ENCODE measurements at places on chromosomes 13 and 19. TPM values are rescaled to one million over a fixed set of nuclear protein-coding genes. Genes with fewer than 3 reads are reported as not detected.

LRRC8E gene
- total RNA-seq, result 17.0 TPM

SERP2 gene
- total RNA-seq, result 1.5 TPM

FCER2 gene
- not detected for total RNA-seq

PINLYP gene
- total RNA-seq, result 12.0 TPM

FBN3 gene
- not detected for total RNA-seq

CAB39L gene
- 21.2 TPM for total RNA-seq

NAPSA gene
- not detected for total RNA-seq

WDR87 gene
- not detected for total RNA-seq

PALM gene
- 2.6 TPM for total RNA-seq

CGB1 gene
- not detected for total RNA-seq

PGLYRP2 gene
- not detected for total RNA-seq

UPF1 gene
- total RNA-seq, result 69.7 TPM

FFAR2 gene
- total RNA-seq, result 0.56 TPM

PPAN gene
- total RNA-seq, result 39.9 TPM

DNA sequence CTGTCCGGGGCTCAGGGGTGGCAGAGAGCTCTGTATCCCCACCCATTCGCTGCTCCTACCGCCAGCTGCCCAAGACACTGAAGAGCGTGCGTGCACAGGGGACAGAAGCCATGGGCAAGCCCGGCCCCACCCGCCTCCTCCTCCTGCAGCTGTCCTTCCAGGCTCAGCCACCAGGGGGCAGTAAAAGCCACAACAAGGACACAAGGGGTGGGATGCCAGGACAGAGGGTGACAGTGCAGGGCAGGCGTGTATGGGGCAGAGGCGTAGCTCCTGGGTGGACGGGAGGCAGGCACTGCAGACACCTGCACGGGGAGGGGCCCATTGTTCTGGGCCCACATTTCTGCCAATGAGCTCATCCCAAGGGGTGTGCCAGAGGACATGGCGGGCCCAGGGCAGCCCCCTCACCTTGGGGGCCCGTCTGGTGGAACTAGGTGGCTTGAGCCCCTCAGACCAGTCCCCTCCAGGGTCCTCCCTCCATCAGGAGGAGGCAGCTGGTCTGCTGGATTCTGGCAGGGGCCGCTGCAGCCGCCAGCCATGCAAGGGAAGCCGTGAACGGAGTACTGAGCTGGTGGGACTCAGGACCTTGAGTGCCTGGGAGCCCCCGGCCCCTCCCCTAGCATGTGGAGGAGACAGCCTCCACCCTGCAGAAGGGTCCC, 61.2 kb downstream of the MLLT1 start:
- peak; percentile 27 for DNase-seq

DNA sequence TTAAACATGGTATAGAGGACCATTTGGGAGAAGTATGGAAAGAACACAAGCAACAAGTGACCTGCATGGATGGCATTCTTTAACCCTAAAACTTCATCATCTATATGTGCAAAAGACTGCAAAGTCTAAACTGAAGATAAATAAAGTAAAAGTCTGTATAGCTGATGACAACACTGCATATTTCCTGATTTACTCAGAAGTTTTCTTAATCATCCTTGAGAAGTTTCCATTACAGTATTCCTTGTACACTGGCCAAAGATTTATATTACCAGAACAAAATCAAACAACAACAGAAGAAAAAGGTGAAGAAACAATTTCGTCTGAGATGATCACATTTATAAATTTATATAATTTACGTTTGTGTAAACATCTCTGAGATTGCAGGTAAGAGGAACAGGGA, 805.7 kb downstream of the PCDH9 start:
- DNase-seq, result no peak

DNA sequence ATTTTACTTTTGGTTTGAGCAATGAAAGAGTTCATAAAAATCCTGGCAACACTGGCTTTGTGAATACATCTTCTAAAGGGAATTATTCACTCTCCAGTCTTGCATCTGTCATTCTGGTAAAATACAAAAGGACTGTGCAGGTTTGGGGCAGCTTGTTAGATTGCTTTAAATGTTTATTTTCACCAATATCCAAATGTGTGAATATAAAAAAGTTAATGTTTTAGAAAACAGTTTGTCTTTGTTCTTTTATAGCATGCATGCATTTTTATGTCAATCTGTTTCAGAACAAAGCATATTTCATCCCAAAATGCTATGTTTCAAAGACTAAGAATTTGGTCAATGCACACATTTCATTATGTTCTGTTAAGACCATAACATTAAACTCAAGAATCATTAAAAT, 1145.4 kb downstream of the OLFM4 start:
- DNase-seq, result no peak

GRCh38 chr13:19673473-19674430, 40.3 kb downstream of the MPHOSPH8 start:
- DNase-seq, result no peak

- DNase-seq, result no peak
Observed at GRCh38 chr13:28001837-28002473, 13.5 kb upstream of the URAD start.

GRCh38 chr19:14510311-14511228, 7.6 kb downstream of the DNAJB1 start:
- no peak for DNase-seq

- no peak for DNase-seq
Observed at GRCh38 chr13:102774214-102774568, 605 bp upstream of the TEX30 start.

DNA sequence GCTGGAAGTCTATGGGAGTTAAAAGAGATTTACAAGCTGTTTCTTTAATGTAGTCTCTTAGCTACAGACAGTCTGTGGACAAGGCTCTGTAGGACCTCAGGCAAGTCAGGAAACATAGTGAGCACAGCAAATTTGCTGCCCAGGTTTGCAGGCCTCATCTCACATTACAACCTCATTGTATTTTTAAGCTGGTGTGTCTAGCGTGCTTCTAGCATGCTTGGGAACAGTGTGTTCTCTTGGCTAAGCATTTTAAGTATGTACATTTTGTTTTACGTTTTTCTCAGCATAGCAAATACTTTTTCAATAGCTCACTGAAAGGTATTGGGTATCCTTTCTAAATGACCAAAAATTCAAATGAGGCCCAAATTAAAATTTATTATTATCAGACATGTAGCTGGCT, 113.2 kb downstream of the STARD13 start:
- DNase-seq, result no peak

DNA sequence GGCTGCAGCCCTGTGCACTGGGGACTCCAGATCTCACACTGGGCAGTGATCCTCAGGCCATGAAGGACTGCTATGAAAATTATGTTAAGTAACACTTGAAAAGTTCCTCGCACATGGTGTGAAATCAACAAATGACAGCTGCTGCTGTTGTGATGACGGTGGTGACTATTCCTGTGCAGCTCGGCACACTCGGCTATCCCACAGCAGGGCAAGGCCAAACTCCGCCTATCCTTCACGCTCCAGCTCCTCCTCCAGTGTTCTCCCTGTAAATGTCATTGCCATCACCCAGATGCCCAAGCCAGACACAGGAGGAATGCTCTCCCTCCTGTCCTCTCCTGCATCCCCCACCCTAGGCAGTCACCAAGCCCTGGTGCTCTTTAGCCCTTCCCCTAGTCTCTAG, 31.3 kb downstream of the GRIK5 start:
- no peak for DNase-seq

GRCh38 chr13:105735281-105735680, 800.2 kb downstream of the EFNB2 start:
- DNase-seq, result no peak

- DNase-seq, result no peak
Observed at GRCh38 chr13:46572752-46573431, 19.9 kb downstream of the LRCH1 start.

DNA sequence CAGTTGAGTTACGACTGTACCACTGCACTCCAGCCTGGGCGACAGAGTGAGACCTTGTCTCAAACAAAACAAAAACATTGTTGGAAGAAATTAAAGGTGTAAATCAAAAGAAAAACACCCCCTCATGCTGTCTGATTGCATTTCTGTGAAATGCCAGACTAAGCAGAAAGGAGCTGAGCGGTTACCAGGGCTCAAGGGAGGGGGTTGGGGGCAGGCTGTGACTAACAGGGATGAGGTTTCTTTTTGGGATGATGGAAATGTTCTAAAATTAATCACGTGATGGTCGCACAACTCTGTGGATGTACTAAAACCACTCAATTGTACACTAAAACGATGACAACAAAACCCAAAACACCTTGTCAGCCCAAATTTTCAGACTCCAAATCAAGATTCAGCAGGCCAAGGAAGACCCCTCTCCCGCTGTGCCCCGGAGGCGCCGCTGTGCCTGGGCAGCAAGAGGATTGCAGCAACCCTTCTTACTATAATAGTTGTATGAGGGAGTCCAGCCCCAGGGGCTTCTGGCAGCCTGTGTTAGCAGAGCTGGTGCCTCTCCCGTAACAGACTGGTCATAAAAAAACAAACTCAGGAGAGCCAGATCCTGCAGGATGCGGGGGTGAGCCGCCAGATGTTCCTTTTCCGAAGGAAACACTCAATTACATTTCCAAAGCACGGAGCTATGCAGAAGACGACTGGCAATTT, 20.9 kb downstream of the CAPS start:
- no peak for DNase-seq

DNA sequence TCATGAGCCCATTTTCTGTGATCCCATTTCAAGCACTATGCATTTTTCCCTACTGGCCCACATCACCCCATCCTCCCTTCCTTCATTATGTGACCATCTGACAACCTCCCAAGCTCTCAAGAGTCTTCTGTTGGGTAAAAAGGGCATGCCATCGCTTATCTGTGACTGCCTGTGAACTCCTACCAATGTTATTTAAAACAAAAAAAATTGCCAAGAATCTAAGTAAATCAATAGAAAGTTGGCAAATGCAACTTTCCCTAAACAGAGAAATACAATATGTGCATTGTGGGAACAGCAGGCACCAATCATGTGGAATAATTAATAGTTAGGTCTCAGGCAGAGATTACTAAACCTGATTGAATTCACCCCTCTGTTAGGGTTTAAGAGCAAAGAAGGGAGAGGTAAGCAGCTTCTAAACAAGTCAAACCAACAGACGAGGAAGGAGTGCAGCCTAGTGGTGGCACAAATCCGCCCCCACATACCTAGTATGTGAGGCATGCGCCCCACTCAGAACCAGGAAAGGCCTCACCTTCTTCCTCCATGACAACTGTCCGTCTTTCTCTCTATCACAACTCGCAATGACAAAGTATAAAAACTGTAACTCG, 29.8 kb downstream of the DZIP1 start:
- no peak for DNase-seq

- DNase-seq, result no peak
Observed at GRCh38 chr13:27077451-27077850, 94.2 kb downstream of the USP12 start.

GRCh38 chr19:38437917-38438316, 4.4 kb downstream of the RYR1 start:
- no peak for DNase-seq

DNA sequence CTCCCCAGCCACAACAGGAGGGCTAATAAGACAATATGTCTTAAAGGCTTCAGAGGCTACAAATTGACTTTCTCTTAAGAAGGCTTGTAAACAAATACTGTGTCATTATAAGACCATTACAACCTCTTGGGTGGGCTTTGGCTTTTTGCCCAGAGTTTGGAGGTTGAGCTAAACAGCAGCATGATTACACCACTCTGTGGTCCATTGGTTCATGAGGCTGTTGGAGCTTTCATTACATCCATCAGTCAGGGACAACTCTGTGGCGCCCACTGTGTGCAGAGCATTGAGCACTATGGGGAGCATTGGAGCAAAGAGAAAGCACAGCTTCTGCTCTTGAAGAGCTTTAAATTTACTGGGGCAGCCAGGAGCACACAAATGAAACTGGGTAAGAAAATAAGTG, 75.9 kb downstream of the TNFSF11 start:
- no peak for DNase-seq

DNA sequence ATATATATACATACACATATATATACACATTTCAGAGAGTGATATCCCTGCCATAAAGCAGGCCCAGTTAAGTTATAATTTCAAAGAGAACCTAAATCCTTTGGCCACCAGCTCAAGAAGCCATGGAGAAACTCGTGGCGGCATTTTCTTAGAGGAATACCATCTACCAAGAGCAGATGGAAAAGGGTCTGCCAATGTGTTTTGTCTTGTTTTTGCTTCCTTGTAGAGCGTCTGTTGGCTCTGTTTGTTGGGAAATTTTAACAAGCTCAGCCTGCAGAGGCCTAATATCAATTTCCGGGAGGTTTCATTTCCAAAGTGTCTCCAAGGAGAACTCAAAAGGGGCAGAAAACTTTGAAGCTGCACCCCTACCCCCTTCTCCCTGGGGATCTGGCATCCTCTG, 140.5 kb downstream of the IER2 start:
- no peak for DNase-seq

GRCh38 chr13:39612023-39612637, 9.1 kb upstream of the LHFPL6 start:
- no peak for DNase-seq

- no peak for DNase-seq
Observed at GRCh38 chr13:86085890-86086289, 286.7 kb upstream of the SLITRK6 start.

- DNase-seq, result no peak
Observed at GRCh38 chr13:100124265-100124664, 35.4 kb downstream of the PCCA start.

DNA sequence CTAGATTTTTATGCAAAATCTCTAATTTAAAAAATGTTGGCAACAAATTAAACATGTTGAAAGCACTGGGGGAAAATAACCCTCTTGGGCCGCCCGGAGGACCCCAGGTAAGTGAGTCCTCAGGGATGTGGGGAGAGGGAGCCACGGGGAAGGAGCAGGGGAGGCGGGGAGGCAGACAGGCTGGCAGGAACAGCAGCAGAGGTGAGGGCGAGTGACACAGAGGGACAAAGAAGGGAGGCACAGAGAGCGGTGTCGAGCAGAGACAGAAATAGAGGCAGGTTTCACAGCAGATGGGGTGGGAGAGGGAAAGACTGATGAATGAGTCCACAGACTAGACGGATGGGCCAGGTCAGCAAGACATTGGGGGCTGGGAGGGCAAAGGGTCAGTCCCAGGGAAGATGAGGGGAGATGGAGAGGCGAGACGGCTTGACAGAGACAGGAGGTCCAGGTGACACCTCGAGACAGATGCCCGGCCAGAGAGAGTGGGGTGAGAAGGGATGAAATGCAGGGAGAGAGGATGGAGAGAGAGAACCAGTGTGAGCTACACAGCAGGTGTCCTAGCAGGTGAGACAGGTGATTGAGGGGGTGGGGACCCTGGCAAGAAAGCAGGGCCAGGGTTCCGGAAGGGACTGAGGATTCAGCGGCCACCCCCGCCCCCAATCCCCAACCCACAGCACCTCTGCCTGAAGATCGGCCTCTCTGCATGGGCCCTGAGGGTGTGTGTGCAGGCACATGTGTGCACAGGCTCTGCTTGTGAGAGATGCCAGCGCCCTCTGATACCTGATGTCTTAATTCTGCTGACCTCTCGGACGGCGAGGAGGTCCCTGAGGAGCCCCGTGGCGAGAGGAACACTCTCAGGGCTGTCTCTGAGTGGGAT, 3.8 kb downstream of the LRRC4B start:
- no peak for DNase-seq

- DNase-seq, result no peak
Observed at GRCh38 chr13:55361141-55361540, 1779.6 kb upstream of the PRR20A start.

DNA sequence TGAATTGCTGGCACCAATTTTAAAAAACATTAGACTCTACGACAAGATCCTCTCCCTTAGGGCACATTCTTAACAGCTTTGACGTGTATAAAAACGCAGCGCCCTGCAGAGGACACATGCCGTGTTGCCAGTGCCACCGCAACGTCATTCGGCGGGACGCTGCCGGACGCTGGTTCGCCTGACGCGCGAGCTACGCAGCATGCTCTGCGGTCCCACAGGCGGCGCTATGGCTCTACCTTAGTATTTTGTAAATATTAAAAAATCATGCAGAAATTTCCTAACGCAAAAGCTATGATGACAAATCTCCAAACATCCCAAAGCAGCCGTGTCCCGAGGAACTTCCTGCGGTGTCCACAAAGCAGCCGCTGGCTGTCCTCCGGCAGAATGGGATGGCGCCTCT, 4.2 kb upstream of the ADPRHL1 start:
- no peak for DNase-seq
